ENCODE measurements at places on chromosomes 4 and X.

GRCh38 chr4:17469931-17470674 is 41.8 kb downstream of the QDPR start:
- DNase-seq = no peak

GRCh38 chrX:95693365-95693764 is 991.3 kb upstream of the DIAPH2 start:
- no peak for DNase-seq

GRCh38 chr4:174422893-174423256 is 99.4 kb downstream of the HPGD start:
- DNase-seq = no peak

DNA sequence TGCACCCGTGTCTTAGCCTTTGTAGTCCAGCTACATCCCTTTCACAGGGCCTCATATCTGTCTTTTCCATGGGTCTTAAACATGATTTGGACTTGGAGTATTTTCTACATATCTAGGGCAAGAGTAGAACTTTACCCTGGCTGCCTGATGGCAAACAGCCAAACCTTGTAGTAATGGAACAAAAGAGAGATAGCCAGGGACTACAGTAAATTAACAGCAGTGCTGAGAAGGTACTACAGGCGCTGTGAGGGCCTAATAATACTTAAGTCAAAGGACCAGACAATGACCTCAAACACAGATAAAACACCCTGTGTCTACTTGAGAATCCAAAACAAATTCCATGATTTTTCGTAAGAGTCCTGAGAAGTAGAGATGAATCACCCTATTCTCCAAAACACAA is 111.0 kb upstream of the WDR17 start:
- DNase-seq = no peak

- no peak for DNase-seq
Observed at GRCh38 chr4:17535906-17536305, 20.9 kb downstream of the CLRN2 start.

DNA sequence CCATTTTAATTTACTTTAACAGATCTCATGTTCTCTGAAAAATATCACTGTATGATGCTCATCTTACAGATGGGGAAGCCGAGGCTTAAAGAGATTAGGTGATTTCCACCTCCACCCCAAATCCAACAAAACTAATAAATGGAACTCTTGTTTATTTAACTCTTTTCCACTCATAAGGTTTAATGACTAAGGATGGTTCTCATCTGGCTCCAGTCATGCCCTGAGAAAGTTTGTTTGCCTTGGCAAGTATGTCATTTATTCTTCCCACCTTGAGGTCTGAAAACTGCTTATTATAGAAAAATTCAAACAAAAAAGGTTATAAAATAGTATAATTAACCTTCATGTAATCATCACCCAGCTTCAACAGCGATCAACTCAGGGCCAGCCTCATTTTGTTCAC is 56.3 kb downstream of the PPEF2 start:
- DNase-seq = no peak

- DNase-seq = no peak
Observed at GRCh38 chrX:12700745-12701144, 90.5 kb upstream of the PRPS2 start.

GRCh38 chrX:71537743-71538142 is 4.8 kb downstream of the OGT start:
- no peak for DNase-seq

DNA sequence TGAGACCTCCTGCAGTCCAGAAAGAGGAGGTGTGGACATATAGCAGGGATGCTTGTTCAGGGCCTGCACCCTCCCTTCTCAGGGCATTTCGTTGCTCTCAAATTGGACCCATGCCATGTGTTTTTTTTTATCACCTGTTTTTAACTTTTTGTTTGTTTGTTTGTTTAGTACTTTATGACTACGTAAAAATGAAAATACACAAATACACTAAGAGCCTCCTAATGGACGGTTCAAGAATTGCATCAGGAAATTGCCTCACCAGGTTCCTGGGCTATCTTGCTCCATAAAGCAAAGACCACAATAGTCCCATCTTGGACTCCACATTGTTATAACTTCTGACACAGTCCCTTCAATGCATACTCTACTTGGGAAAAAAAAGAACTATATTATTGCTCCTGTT is 1685.9 kb upstream of the TENM3 start:
- no peak for DNase-seq

DNA sequence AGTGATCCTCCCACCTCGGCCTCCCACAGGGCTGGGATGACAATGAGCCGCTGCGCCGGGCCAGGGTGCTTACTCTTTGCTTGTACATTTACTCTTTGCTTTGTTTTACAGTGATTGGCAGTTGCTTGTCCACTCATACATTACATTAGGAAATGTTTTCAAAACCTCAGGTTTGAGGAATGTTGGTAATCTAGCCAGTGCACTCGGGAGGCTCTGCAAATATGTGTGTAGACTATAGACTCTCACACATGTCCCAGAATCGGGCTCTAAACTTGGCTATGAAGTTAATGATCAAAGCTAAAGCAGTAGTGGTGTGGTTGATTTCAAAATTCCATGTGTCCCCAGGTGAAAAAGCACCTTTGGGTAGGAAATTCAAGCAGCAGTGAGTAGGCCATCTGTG is 20.5 kb downstream of the TRMT44 start:
- no peak for DNase-seq

DNA sequence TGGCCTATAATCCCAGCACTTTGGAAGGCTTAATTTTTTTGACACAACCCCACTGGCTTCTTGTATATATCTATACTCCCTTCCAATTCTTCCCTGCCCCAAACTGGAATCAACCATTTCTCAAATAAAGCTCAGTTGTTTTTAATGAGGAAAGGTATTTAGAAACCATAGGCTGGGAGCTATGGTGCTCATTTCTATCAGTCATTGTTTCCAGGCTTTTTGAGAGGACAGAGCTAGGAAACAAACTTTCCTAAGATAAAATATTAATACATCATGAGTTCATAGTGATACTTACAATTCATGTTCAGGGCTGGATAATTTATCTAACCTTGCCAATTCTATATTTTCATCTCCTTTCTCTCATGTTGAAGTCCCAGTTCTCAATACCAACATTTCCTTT is 50.3 kb downstream of the BCOR start:
- DNase-seq = no peak

DNA sequence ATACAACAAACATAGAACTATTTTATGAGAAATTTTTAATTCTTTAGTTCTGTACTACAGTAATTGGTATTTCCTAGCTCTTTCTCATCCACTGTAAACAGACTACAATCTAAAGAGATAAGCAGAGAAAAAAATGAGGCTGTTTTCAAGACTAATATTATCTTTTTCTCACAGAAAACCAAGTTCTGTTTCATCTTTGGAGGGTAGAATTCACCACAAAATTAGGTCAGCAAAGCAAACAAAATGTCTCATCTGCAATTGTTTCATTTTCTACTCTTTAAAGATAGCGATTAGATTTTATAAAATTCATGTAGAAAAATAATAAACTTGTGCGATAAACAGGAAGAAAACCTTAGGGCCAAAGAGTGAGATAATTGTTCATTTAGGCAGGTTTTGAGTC is 10.8 kb downstream of the APOO start:
- DNase-seq = no peak

DNA sequence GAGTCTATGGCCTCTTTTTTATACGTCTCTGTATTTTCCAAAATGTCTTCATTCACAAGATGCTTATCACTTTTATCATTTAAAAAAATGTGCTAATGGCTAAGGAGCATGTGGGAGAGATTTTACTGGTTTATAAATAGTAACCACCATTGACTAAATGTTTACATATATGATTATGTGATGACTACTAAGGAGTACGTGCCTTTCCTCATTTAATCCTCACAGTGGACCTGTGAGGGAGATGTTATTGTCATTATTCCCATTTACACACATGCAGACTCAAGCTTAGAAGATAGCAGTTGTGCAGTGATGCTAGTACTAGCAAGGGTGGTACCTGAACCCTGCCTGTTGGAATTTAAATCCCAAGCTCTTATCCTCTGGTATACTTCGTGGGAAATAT is 2.4 kb downstream of the SRD5A3 start:
- DNase-seq = no peak

GRCh38 chr4:158710814-158711213 is 12.4 kb downstream of the PPID start:
- DNase-seq = no peak

DNA sequence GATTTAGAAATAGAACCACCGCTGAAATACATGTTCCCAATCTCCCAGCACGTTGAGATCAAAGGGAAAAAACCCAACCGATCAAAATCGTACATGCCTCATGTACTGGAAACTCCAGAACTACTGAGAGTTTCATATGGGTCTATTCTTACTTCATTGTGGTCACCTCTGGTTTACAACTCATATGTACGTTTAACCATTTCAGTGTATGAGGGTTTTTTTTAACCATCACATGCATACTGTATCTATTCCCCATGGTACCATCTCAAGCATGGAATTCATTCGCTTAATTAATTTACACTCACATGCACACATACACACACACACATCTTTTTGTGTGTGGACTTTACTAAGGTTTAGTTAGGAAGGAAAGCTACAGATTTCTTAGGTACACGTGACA is 46.0 kb upstream of the CLNK start:
- DNase-seq = no peak

DNA sequence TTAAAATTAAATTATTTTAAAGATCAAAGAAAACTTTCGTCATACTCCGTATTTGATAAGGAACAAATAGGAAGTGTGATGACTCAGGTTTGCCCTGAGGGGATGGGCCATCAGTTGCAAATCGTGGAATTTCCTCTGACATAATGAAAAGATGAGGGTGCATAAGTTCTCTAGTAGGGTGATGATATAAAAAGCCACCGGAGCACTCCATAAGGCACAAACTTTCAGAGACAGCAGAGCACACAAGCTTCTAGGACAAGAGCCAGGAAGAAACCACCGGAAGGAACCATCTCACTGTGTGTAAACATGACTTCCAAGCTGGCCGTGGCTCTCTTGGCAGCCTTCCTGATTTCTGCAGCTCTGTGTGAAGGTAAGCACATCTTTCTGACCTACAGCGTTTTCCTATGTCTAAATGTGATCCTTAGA is at the start of gene CXCL8:
Gene CXCL8 (plus strand): TSS at position 217 of the 426 bp plus-strand sequence. CDS start 90 bp downstream, at position 307.
- no peak for DNase-seq

DNA sequence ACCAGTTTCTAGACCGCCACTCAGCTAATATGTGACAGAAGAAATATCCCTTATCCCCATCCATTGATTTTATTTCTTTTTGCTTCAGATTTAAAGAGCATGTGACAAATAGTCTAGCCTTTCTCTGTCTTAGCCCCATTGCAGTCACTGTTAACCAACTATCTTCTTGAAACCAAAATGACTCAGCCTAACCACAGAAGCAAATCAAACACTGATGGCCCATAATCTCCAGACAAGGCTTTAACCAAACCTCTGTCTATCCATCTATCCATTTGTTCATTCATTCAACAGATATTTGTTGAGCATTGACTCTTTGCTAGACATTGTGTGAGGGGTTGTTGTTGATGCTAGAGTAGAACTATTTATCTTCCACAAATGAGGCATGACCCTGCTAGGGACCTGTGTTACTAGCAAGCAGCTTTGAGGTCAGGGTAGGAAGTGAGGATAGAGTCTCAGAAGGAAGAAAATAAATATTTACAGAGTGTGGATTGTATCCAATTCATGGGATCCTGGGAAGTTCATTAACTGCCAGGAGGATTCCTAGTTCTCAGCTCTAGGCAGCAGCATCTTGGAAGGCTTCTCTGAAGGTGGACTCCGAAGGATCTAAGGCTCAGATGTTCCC is 22.5 kb downstream of the HNRNPH2 start:
- no peak for DNase-seq

DNA sequence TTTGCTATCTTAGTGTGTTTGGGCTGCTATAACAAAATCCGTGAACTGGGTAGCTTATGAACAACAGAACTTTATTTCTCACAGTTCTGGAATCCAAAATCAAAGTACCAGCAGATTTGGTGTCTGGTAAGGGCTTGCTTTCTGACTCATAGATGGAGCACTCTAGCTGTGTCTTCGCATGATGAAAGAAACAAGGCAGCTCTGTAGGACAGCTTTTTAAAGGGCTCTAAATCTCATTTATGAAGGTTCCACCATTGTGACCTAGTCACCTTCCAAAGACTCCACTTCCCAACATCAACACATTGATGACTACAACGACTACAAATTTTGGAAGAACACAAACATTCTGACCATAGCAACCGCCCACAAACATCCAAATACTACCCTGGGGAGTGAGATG is 158.6 kb upstream of the LCORL start:
- no peak for DNase-seq

- no peak for DNase-seq
Observed at GRCh38 chr4:144564358-144564757, 81.6 kb upstream of the HHIP start.

DNA sequence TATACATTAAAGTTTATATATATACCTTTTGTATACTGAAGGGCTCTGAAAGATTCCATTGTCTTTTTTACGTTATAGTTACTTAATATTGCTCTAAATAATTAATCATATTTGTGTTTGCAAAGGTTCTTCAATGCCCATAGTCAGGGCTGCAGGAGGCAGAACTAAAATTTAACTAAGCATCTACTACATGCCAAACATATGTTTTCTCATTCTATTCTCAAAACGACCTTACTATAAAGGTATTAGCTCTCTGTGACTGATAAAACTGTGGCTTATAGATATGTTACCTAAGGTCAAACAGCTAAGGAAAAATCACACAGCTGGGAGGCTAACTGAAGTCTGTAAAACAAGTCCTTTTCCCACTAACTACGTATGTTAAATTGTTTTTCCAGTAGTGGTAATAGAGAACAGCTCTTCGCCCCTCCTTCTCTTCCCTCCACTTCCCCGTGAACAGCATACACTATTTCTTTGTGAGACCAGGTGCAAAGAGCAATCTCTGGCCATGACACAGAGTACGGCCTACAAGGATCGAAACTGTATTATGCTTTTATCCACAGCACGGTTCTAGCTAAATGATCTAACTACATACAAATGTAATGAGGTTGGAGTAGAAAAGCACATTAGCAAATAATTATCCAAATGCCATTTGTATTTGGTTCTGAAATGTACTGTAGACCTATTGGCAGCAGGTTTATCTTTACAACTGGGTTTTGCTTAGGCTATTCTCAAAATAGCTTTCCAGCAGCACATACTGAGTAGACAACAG is 1.7 kb downstream of the CNOT6L start:
- DNase-seq = no peak

DNA sequence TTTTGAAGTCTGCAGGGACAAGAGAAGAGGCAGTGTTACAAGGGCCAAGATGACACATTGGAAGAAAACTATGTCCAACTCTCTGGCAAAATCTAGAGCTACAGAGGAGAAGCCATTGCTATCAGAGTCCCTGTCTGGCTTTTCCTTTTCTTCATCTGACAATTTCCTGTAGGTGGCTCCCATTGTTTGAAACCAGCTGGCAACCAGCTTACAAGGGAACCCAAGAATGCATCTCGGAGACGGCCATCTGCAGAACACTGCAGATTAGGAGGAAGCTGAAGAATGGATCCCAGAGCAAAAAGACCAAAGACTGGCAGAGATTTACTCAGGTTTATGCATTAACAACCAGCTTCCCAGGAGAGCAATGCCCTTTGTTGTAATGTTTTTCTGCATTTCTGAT is 216.2 kb upstream of the CTSO start:
- no peak for DNase-seq

- no peak for DNase-seq
Observed at GRCh38 chr4:101643186-101643837, 147.2 kb upstream of the BANK1 start.

- no peak for DNase-seq
Observed at GRCh38 chr4:183011213-183011907, 87.7 kb upstream of the WWC2 start.
